ENCODE measurements at places on chromosomes 1 and 21.

GRCh38 chr1:12709091-12709491, 6.8 kb upstream of the AADACL3 start:
- DNase-seq: no peak

- no peak for DNase-seq
These were observed 5.5 kb upstream of the TRAPPC10 start for GRCh38 chr21:44006656-44007055.

GRCh38 chr1:154857441-154858215, 12.5 kb downstream of the KCNN3 start:
- DNase-seq: no peak

DNA sequence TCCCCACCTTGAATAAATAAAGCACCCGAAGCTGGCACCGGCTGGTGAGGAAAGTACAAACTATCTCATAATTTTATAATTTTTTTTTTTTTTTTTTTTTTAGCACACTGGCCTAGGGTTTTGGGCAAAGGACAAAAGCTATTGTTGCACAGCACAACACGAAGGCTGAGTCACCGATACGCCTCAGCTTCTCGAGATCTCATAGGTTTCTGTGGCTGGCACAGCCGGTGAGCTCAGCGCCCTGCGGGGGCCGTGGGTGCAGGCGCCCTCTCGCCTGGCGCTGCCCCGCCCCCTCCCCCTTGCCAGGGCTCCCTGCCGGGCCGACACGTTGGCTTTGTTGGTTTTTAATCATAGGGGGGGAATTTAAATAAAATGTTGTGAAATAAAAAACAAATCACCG, 17.2 kb downstream of the CASZ1 start:
- no peak for DNase-seq

DNA sequence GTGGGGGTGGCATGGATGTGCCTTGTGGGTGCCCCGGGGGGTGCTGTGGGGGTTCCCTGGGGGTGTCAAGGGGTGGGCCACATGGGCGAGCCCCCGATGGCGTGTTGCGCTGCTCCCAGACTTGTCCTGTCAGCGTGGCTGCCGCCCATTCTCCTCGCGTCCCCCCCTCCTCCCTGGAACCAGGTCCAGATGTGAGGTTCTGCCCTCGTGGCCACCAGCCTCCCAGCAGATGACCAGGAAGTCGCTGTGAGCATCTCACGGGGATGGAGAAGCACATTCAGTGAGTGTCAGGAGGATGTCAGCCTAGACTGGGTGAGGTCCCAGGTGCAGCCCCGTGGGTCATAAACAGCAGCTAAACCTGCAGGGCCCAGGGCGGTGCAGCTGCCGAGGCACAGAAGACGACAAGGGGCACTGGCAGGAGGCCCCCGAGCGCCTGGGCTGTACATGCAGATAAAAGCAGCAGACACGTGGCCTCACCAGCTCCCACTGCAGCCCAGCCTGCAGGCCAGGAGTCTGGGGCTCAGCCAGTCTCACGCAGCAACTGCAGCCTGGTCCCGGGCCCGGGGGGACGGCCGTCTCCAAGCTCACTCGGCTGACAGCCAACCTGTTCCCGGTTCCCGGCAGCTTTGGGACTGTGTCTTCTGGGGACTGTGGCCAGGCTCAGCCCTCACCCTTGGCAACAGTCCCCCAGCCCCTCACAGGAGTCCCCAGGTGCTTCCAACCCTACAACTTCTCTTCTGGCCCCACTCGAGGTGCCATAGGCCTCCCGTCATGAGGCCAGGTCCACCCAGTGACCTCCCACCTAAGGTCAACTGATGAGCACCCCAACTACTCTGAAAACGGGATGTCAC, 17.5 kb upstream of the COL6A2 start:
- DNase-seq: no peak

GRCh38 chr1:2973601-2974593, 47.4 kb upstream of the ACTRT2 start:
- no peak for DNase-seq

- no peak for DNase-seq
These were observed 103.7 kb upstream of the NFIA start for GRCh38 chr1:60978421-60979357.

- DNase-seq: no peak
These were observed 23.6 kb upstream of the PKP1 start for GRCh38 chr1:201259476-201260235.
